ENCODE measurements at places on chromosomes 5 and 9.

DNA sequence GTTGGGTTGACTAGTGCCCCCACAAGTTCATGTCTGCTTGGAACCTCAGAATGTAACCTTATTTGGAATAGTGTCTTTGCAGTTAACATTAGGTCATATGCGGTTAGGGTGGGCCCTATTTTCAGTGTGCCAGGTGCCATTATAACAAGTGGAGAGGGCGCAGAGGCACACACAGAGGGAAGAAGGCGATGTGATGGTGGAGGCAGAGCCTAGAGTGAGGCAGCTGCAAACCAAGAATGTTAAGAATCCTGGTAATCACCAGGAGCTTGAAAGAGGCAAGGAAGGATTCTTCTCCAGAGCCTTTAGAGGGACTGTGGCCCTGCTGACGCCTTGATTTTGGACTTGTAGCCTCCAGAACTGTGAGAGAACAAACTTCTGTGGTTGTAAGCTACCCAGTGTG, 10.9 kb downstream of the GPR107 start:
- no peak for DNase-seq

DNA sequence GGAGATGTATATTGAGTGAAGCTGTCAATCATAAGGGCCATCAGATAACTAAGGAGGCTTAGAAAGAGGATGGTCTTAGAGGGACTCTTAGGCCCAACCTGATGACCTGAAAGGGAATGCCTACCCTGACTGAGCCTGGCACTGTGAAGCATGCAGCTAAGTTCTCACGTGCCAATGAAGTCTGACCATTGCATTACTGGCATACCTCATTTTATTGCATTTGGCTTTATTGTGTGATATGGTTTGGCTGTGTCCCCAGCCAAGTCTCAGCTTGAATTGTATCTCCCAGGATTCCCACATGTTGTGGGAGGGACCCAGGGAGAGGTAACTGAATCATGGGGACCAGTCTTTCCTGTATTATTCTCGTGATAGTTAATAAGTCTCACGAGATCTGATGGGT, 421.6 kb upstream of the SGCD start:
- DNase-seq = peak; percentile 71

DNA sequence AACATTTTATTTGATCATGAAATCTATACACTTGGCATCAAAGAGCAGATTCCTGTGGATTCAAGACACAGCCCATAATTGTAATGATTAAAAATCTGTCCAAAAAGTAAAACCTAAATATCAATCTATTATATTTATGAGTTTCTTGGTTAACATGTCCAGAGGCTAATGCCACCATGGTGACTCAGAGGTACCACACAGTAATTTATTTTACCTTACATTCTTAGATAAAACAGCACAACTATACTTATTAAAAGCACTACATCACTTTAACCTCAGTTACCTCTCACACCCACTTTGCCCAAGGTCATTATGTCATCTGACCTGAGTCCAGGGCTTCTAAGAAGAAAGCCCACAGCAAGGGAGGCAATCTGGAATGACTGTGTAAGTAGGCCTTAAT, 519.2 kb downstream of the RASEF start:
- no peak for DNase-seq

- peak; percentile 58 for DNase-seq
These were observed 66.8 kb downstream of the ARL15 start for GRCh38 chr5:54243483-54244080.

DNA sequence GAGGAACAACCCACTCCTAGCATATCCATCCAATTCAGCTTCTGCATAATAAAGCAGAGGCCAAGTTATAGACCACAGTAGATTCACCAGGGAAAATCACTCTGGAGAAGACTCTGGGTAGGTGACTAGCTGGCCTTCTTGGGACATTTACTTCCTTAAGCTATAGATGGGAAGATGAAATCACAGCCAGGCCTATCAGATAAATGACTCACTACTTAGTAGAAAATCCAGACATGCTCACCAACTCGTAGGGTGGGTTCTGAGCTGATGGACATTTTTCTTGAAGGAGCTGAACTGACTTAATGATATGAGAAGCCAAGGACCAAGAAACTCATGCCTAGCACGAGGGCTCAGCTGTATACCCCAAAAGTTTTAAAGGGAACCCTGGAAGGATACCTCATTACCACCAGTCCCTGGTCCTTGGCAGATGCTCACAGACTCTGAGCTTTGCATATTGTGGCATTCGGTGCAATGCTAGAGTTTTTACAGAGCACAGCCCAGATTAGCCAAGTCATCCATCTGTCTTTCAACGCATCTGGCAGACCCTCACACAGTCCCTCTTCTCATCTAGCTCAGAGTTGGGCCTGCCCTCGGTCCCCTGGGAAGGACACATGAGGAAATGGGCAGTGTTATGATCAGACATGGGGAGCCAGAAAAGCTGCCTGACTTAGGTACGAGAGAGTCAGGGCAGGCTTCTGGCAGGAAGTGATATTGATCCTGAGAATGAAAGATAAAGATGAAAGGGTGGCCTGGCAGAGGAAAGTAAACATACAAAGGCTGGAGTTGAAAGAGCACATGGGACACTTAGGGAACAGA, 15.0 kb downstream of the ACSL6 start:
- DNase-seq = no peak

- no peak for DNase-seq
These were observed 42.6 kb upstream of the BICD2 start for GRCh38 chr9:92807031-92807756.

DNA sequence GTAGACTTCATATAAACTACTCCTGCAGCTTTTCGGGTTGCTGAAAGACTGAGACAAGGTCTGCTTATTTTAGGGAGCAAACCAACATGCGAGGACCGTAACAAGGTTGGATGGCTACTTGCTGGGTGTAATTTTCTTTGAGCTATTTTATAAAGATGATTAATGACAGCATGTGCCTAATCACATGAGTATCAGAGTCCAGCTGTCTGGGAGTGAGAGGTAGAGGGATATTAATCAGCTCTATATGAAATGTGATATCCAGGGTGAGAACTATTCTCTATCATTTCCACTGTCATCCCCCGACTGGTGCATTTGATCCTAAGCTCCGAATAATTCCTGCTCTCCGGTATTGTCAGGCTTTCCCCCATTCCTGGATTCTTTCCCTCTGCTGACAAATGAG, 193.8 kb upstream of the HMHB1 start:
- no peak for DNase-seq

- no peak for DNase-seq
These were observed 51.6 kb downstream of the MED10 start for GRCh38 chr5:6326776-6327175.

Data from AG08395 (cell line).